Right kidney (tissue), 9 donors: ENCODE measurements at places on chromosomes 6 and 20.

GRCh38 chr20:63750807-63751470, 11.4 kb downstream of the SLC2A4RG start:
- no peak for DNase-seq

- DNase-seq = no peak
Observed at GRCh38 chr6:136318676-136319075, 29.0 kb upstream of the BCLAF1 start.

GRCh38 chr20:53582574-53583351, 10.9 kb downstream of the ZNF217 start:
- no peak for DNase-seq

DNA sequence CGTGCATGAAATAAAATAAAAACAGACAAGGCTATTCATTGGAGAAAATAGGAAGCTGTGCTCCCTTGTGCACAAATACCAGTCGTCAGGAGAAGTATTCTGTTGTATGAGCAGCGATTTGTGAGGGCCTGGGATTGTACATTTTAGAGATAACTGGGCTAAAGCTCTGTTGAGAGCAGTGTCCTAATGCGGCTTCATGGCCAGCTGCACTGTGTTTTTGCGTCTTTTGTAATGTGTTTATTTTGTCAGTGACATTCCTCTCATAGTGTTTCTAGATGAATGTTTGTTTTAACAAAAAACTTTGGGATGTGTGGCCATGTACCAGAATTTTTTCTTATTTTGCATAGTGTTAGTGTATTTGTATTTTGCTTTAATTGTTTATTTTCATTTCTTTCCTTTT, 14.8 kb downstream of the ERMARD start:
- DNase-seq = no peak

GRCh38 chr6:118509009-118509617, 39.0 kb upstream of the PLN start:
- no peak for DNase-seq

- DNase-seq = no peak
Observed at GRCh38 chr6:166866839-166867637, 89.3 kb downstream of the RNASET2 start.

GRCh38 chr6:129050086-129050485, 167.1 kb downstream of the LAMA2 start:
- no peak for DNase-seq

GRCh38 chr20:41339957-41340326, 679 bp upstream of the LPIN3 start:
- peak; percentile 85 for DNase-seq

DNA sequence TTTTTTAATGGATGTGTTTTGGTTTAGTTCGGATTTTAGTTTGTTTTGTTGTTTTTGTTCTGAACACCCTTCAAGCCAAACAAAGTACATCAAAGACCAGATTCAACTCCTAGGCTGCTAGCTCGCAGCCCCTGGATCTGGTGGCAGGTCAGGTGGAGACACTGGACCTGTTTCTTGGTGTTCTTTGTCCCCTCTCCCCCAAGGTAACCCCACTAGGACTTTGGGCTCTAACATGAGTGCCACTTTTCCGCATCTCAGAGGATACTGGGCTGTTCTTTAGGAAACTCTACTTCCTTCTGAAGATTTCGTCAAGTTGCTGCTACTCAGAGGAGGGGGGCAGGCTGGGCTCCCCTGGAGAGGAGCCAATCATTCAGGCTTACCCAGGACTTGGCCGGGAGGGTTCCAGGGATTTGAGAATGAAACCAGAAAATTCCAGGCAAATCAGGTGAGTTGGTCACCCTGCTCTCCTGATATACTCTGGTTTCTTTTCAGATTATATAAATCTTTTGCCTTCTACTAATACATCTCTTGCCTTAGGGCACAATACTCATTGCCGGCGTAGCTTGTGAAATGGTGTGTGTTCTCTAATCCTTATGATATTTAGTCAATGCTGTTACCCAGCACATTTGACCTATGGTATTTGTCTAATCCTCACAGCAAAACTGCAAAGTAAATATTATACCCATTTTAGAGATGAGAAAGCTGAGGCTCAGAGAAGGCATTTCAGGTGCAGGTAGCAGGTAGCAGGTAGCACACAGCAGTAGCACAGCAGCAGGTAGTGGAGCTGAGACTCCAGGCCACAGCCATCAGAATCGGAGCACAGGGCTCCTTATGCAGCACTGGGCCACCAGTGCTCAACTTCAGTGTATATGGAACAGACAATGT, 291.6 kb downstream of the TSHZ2 start:
- no peak for DNase-seq

DNA sequence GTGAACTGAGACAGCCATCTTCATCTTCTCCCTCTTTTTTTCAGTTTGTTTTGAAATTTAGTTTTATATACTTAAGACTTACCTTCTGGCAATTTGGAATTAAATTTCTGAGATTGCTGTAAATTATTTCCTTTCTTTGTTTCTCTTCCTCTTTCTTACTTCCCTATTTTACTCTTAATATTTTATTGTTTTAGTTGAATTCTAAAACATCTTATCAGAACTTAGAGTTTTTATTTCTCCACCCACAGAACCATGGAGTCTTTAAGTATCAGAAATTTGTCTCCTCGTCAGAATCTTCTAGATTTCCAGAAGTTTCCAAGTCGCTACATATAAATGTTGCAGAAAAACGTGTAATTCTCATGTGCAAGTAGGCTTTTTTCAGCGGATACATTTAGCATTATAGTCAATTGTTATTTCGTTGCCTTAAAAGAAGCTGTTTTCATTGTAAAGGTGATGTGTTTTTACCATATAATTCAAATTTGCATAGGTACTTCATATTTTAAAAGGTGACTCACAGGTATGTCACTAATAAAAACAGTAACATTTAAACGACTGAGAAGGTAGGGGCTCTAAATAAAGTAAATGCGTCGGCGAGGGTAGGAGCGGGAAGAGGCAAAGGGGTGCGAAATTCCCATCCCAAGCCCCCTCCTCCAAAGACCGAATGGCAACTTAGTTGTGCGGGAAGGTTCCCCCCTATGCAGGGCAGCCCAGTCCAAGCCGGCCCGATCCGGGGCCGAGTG, 866 bp upstream of the MYO6 start:
- no peak for DNase-seq

- DNase-seq = no peak
Observed at GRCh38 chr6:116034327-116034726, 26.4 kb downstream of the FRK start.

GRCh38 chr6:52983159-52983848, 11.8 kb downstream of the GSTA4 start:
- no peak for DNase-seq

- DNase-seq = no peak
Observed at GRCh38 chr20:21230686-21231085, 72.4 kb upstream of the XRN2 start.

- no peak for DNase-seq
Observed at GRCh38 chr20:63568986-63569949, 4.8 kb downstream of the HELZ2 start.

- DNase-seq = no peak
Observed at GRCh38 chr6:124438546-124439065, 523.6 kb upstream of the RNF217 start.

- DNase-seq = peak; percentile 57
Observed at GRCh38 chr6:83853178-83854000, at the start of gene RIPPLY2. RIPPLY2 (plus strand) TSS chr6:83853360; CDS start chr6:83853417, 57 bp downstream.

GRCh38 chr20:13283869-13284829, 63.1 kb downstream of the ISM1 start:
- no peak for DNase-seq

DNA sequence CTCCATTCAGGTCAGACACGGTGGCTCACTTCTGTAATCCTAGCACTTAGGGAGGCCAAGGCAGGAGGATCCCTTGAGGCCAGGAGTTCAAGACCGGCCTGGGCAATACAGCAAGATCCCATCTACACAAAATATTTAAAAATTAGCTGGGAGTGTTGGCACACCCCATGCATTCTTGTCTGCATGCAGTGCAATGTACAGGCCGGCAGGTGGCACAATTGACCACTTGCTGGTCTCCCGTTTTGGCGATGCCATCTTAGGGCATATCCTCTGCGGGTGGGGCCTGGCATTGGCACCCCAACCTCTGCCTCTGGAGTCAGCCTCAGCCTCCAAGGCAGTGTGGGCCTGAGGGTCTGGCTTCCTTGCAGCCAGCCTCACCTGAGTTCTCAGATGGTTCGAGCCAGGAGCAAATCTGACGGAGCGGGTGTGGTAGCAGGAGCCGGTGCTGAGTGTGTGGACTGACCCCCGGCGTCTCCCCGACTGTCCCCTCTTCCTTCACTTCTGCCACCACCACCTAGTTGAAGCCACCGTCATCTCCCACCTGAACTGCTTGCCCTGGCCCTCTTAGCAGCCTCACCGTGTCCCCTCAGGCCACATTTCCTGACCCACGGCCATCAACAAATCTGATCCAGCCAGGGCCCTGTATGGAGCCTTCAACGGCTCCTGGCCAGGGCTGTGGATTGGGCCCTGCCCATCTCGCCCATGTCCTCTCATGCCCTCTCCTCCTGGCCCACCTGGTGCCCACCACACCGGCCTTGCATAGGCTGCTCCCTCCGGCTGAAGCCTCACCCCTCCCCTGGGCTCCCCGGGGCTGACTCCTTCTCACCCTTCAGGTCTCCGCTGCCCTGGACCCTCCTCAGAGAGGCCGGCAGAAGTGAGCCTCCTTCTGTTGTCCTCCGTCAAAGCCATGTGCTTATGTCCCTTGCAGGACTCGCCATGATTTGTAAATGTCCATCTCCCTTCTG, 44.0 kb downstream of the EFCAB8 start:
- DNase-seq = no peak

DNA sequence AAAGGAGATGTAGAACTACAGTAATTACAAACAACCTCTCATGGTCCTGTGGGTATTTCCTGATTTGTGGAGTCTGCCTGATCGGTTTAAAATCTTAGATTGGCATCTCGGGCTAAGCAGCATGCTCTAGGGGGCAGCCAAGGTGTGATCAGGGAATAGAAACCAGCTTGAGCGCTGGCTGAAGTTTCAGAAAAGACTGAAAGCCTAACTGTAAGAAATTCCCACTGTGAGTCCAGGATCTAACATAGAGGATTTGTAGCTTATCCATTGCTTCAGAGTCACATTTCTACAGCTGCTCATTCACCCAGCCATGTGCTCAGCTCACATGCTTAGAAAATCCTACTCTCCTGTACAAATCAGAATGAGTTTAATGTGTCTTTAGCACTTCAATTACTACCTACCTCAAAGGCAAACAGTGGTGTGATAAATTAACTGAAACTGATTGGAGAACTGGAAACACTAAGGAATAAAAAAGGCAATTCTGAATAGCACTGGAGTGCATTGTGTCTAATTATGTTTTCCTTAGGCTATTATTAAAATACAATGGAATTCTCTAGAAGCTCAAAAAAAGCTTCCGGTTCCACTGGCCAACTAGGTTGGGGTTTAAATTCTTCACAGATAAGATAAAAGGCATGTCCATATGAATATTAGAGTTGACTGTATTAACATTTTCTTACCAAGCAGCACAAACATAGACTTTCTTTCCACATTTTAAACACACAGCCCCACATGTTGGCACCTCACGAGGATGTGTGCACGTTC, 73.8 kb upstream of the MPC1 start:
- DNase-seq = no peak

GRCh38 chr20:13199279-13199678, 21.8 kb upstream of the ISM1 start:
- DNase-seq = no peak

DNA sequence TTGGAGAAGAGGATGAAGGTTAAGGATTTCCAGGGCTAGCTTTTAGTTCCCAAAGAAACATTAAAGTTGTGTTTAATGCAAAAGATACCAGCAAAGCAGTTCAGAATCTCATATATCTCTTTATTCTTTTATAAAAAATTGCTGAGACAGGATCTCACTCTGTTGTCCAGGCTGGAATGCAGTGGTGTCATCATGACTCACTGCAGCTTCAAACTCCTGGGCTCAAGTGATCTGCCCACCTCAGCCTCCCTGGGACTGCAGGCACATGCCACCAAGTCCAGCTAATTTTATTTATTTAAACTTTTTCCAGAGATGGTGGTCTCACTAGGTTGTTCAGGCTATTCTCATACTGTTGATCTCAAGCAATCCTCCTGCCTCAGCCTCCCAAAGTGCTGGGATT, 41.1 kb upstream of the CAP2 start:
- no peak for DNase-seq

DNA sequence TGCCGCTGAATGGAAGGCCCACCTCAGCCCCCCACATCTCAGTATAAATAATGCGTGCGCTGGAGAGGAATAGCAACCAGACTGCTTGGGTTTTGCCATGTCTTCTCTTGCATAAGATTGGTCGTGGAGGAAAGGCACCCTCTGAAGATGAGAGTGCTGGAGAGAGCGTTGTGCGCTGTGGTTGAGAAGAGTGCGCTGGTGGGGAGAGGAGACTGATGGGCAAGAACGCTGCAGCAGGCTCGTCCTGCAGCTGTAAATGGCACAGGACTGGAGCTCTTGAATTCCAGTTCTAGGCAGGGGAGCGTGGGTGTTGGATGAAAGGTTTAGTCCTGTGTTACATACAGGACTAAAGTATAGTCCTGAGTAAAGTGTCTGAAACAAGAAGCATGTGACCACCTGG, 51.5 kb downstream of the RPRD1B start:
- DNase-seq = no peak

DNA sequence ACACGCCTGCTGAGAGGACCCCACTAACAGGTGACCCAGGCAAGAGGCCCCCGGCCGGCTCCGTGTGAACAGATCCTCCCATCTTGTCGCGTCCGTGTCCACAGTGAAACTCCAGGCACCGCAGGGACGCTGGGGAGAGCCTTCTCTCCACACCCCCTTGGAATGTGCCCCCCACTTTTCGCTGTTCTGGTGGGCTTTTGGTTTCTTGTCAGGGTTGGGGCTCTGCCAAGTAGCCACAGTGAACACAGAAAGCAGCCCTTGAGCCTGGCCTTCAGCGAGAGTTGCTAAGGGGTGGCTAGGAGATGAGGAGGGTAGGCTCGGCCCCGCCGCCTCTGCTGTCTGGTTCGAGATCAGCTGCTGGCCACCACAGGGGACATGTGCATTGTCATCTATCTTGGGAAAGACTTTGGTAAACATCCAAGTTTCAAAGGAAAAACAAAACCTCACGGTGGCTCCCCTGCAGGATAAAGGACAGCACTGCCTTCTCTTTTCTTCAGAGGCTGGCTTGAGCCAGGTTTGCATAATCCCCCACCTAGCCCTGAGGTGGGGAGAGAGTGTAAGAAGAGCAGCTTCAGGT, 22.7 kb downstream of the SYNDIG1 start:
- DNase-seq = no peak

DNA sequence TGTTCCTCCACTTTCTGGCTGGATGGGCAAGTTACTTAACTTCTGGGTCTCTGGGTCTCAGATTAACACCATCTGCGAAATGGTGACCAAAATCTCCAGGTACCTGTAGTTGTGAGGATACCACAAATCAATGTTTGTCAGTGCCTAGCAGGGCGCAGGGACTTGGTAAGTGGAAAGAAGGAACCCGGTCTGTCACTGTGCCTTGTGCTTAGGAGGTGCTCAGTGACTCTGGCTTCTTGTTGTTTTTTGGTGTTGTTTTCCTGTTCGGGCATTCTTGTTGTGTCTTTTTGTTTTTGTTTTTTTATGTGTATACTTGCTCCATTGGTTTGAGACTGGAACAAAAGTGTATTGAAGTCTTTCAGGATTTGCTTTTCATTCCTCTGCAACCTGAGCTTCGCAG, 17.8 kb downstream of the TM9SF4 start:
- no peak for DNase-seq

GRCh38 chr20:8837396-8837795, 231.5 kb upstream of the PLCB4 start:
- DNase-seq = no peak
